Sciatic nerve (tissue), 2 donors: ENCODE measurements at places on chromosomes 16 and 17.
A peak's percentile ranks its signal among the peaks of the same experiment; 100 is the strongest.

DNA sequence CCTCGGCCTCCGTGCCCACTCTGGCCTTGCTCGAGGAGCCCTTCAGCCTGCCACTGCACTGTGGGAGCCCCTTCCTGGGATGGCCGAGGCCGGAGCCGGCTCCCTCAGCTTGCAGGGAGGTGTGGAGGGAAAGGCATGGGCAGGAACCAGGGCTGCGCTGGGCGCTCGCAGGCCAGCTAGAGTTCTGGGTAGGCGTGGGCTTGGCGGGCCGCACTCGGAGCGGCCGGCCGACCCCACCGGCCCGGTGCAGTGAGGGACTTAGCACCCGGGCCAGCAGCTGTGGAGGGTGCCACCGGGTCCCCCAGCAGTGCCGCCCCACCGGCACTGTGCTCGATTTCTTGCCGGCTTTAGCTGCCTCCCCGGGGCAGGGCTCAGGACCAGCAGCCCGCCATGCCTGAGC lies 101.0 kb upstream of the IRX5 start:
- DNase-seq: no peak

GRCh38 chr16:15925631-15926030 lies 23.8 kb upstream of the ABCC1 start:
- no peak for DNase-seq

DNA sequence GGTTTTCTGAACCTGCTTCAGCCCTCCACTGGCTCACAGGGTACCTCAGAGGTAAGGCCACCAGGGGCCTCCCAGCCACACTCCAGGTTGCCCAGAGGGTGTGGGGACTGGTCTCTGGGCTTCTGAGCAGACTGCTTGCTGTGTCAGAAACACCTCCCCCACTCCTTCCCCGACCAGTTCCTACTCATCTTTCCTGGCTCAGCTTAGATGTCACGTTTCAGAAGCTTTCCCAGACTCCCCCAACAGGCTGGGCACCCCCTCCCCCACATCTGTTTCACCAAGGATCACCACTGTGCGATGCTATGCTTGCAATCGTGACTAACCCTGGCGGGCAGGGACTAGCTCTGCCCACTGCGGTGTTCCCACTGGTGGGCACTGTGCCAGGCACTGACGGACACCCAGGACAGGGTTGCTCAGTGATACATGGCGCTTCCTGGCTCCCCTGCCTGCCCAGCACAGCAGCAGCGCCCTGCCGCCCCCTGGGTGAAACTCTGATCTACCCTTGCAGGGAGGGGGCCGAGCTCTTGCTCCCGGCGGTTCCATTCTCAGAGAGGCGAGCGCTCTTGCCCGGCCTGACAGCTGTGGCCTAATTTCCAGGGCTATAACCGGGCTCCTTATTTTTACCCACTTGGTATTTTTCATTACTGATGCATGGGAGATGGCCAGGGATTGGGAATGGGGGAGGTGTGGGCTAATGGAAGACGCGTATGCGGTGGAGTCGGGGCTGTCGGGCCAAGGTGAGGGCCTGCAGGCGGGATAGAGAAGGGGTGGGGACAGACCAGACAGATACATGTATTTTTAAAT lies 29.4 kb upstream of the MTSS2 start:
- DNase-seq: peak; percentile 82

GRCh38 chr17:29283496-29283895 lies 10.5 kb downstream of the NUFIP2 start:
- DNase-seq: no peak

- peak; percentile 88 for DNase-seq
These were observed 96.1 kb upstream of the CDH5 start for GRCh38 chr16:66270333-66270927.

DNA sequence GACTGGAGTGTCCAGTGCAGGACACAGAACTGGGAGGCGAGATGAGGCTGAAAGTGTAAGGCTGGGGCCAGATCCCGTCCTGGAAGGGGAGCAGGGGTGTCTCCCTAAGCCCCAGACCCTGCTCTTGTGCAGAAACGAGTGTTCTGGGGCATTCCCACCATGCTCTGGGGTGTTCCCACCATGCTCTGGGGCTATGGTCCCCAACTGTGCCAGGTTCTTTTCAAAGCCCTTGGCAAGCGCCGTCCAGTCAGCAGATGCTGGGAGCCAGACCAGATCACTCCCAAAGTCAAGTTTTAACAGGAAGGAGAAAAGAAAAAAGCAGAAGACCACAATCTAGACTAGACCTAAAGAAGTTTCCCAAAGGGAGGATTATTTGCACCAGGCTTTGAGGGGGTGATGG lies 2.5 kb downstream of the TAX1BP3 start:
- DNase-seq: no peak

GRCh38 chr16:63703612-63704011 lies 1418.3 kb downstream of the CDH11 start:
- DNase-seq: no peak

DNA sequence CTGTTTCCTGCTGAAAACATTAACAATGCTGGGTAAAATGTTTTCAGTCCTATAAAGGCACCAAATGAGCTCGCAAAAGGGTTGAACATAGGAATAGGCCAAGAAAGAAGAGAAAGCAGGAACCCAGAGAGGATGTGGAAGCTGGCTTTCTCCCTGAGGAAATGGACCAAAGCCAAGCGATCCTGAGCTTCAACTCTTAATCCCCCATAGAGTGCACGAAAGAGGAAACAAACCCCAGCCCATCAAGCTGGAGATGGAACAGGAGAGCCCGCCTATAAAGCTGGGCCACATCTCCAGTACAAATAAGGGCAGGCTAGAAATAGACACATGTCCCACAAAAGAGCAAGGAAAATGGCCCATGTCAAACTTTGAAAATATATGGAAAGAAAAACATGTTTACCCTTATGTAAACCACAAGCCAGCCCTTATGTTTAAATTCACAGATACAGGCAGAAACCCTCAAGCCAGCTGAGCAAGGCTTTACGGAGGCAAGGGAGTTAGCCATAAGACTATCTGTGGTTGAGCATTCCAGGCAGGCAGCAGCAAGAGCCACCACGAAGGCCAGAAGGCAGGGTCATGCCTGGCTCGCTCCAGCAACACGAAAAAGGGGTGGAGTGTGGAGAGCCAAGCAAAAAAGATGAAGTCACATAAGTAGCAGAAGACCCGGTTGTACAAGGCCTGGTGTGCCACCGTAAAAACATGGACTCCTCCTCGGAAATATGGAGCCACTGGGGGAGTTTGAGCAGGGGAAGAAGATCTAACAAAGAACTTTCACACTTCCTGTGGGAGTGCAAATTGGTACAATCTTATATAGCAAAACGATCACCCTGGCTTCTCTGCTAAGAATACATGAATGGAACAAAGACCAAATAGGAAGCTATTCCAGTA lies 27.8 kb downstream of the COPRS start:
- no peak for DNase-seq

DNA sequence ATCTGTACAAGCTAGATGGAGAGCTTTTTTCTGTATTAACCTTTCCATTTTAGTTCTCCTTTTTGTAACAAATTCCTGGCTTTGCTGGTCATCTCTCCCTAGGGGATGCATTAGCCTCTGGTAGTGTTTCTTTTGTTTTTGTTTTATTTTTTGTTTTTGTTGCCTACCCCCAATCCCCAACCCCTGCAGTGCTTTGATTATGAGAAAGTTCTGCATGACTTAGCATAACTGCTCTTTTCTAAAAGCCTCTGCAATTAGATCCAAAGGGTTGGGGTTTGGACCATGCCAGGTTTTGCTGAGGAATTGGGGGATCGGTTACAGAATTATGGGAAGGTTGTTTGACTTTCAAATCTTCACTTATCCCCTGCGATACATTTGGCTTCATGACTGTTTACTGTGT lies 98.2 kb downstream of the ADAMTS18 start:
- DNase-seq: no peak

DNA sequence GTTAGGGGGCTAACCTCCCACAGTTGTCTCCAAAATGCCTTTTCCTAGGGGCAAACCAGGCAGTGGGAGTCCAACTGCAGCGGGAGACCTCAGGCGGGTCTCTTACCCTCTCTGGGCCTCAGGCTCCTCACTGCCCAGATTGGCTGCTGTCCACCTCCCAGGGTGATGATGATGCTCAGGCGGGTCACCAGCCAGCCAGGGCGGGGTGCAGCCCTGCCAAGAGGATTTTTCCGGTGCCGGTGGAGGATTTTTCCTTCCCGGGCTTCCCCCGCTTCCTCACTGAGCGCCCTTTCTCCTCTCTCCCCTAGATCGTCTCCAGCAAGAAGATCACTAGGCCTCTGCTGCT lies 22.8 kb downstream of the CPNE2 start:
- DNase-seq: no peak
